Fibroblast of skin of right biceps (primary cell): ENCODE measurements at places on chromosomes 16 and 17.

GRCh38 chr17:30579610-30580315 lies 102.6 kb downstream of the GOSR1 start:
- peak; percentile 29 for DNase-seq

- peak; percentile 11 for DNase-seq
Observed at GRCh38 chr17:7888184-7888920, at the start of gene CHD3. Gene CHD3 (plus strand): TSS chr17:7888789. CDS start chr17:7889001, 212 bp downstream.

- no peak for DNase-seq
Observed at GRCh38 chr17:851924-852323, 69.8 kb downstream of the MRM3 start.

GRCh38 chr16:56600398-56600999 lies 7.9 kb upstream of the MT2A start:
- DNase-seq: peak; percentile 61

DNA sequence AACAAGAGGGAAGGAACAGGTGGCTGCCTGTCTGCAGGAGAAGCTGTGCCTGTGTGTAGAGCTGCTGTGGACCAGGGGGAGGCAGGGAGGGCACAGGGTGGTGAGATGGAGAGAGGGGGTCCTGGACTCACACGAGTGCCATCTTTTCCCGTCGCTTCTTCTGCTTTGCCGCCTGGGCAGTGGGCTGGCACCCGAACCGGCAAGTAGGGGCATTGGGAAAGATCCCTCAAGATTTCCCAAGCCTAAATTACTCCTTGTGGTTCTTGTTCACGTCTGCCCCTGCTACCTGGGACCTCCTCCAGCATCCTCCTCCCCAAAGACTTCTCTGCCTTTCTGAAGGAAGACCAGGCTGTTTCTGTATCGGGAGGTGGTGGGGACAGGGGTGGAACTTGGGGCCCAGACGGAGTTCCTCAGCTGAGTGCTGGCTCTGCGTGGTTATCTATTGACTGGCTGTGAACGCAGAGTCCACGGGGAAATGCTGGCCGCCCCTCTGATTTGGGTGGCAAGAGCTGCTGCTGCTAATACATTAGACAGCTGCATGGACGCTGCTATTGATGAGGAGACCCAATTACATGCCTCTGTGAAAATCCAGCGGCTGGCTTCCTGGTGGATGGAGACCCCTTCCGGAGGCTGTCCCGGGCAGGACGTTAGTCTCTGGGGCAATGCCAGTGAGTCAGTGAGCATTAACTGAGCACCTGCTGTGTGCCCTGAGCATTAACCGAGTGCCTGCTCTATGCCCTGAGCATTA lies 114.5 kb downstream of the OR1D5 start:
- no peak for DNase-seq

- DNase-seq: no peak
Observed at GRCh38 chr17:58902322-58902721, 146.7 kb downstream of the PPM1E start.

DNA sequence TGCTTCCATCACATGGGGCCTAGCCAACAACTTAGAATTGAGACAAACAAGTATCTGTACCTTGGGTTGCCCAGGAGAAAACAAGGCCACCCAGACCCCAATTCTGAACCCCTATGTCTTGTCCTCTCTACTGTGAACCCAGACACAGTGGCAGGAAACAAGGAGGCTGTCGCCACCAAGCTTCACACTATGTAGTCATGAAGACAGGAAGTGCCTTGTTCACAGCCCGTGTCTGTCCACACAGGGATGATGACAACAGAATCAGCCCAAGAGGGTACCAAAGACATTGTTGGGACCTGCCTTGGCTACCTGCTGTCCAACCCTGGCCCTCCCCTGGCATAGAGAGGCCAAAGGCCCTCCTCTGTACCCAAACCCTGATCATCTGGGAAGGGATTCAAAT lies 84.8 kb downstream of the CDYL2 start:
- DNase-seq: no peak

DNA sequence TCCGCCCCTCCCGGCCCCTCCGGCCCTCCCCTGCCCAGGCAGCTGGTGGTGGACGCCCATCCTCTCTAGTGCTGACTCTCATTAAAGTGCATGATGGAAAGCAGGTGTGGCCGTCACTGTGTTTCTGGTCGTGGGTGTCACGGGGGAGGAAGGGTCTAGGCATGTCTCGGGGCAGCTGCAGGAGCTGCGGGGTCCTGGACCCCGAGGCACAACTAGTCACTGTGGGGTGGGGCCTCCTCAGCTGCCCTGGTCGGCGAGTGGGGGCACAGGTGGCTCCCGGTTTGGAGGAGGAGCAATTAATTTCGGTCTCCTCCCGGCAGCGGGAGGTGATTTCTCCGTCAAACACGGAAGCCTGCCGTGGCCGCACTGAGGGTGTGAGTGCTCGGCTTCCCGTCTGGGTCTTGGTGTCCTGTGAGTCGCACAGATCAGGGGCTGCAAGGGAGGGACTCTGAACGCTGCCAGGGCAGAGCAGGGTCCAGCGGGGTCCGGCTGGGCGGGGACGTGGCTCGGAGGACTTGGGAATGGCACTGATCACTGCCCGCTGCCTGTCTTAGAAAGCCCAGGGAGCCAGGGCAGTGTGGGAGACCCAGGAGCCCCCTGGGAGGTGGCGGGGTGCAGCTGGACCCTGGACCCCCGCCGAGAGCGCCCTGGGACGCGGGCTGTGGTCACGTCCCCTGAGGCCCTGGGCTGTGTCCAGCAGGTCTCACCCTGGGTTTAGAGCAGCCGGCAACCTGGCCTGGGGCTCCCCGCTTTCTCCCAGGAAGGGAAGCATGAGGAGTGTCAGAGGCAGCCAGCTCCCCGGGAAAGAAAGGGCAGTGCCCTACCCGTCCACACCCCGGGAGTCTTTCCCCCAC lies 3.3 kb downstream of the TPSD1 start:
- DNase-seq: no peak

- DNase-seq: no peak
Observed at GRCh38 chr16:75763204-75763603, 36.9 kb upstream of the CPHXL start.
